CD8-positive, alpha-beta T cell (primary cell): ENCODE measurements at places on chromosomes 5 and 9.

DNA sequence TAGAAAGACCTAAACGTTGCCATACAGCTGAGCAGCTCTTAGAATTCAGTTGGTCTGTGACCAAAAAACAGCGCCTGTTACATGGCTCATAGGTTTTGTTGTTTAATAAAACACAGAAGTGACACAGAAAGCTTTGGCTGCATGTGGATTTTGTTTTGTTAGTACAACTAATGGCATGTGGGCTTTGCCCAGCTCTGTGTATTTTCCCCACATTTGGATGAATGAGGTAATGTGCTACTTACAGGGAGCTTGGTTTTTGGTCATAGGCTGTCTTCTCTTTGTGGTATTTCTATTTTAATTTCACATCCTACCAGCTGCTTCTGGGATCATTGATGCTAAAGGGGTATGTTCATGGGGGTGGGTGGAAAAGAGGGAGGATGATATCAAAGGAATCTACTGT is 37.0 kb upstream of the POU4F3 start:
- DNase-seq = no peak

GRCh38 chr9:92253656-92254055 is 39.8 kb downstream of the IARS1 start:
- DNase-seq = no peak

DNA sequence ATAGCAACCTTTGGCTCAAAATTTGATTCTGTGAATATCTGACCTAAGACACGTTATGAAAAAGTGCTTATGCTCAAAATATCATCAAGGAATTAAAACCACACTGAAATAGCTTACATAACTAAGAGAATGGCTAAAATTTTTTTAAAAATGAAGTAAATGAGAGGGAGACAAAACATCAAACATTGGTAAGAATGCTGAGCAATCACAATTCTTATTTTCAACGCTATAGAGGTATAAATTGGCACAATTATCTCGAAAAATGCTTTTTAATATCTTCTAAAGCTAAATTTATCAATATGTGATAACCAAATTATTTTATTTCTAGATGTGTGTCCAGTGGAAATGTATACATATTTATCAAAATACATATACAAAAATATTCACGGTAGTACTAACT is 381.3 kb downstream of the ANXA1 start:
- no peak for DNase-seq

- DNase-seq = no peak
Observed at GRCh38 chr9:18371621-18372020, 102.3 kb upstream of the ADAMTSL1 start.

- DNase-seq = no peak
Observed at GRCh38 chr9:137162505-137163364, 7.1 kb downstream of the LRRC26 start.

DNA sequence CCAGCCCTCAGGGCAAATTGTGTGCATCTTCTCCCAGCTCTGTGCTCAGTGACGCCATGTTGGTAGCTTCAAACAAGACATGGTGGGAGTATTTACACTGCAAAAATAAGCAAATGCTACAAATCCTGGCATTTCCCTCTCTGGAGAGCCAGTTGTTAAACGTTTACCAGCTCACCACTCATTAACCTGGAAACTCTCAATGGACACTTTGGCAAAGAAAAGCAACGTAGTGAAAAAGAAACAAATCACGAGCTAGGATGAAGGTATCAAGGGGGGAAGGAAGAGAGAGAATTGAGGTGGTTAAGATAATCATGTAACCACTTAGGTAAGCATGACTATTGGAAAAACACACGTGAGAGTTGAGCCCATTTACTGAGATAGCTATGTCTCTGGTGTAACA is 72.5 kb downstream of the MRPS30 start:
- no peak for DNase-seq

GRCh38 chr9:121576281-121577075 is 75.0 kb upstream of the DAB2IP start:
- DNase-seq = no peak

GRCh38 chr9:14593406-14593805 is 99.8 kb downstream of the ZDHHC21 start:
- DNase-seq = no peak

DNA sequence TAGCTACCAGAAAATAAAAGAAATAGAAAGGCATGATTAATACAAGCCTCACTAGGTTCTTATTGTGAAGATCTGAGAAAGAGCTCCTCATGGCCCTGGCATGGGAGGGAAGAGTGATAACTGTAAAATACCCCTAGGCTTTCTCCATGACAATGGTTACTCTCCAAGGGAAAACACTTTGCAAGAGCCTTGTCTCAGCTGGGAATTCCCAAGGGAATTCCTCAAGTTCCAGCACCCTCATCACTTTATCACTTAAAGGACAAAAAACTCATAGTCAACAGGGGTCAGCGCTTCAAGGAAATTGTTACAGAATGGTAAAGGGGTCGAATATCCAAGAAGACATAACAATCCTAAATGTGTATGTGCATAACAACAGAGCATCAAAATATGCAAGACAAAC is 21.2 kb downstream of the SYK start:
- DNase-seq = no peak

DNA sequence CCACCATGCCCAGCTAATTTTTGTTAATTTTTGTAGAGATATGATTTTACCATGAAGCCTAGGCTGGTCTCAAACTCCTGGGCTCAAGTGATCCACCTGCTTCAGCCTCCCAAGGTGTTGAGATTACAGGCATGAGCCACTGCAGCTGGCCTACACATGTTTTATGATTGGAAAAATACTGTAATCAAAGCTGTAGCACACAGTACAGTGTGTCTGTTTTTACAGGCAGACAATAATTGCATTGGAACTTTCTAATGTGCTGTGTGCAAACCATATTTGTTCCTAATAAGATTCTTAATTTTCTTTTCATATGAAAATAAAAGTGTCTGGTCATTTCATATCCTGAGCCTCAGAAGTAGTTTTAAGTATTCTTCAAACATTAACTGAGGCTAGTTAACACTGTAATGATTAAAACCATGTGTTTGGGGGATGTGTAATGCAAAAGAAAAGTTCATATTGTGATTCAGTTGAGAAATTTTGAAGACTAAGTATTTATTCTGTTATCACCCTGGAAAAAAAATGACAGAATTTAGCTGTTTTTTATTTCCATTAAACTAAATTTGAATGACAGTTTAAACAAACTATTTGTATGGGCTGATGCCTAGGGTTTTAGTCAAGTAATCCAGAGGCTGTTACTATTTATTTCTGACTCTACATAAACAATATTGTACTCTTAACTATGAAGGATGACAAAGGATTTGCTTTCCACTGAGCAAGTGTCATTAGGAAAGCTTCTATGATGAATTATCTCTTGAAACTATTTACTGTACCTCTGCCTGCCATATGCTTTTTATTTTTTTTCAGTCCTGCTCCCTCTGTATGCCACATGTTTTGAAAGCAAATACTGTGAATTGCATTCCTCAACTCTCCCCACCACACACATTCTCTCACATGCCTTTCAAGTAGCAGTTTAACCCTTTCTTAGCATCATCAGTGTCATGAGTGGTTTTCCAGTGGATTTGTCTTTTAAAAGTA is 111.5 kb downstream of the MTREX start:
- DNase-seq = no peak

DNA sequence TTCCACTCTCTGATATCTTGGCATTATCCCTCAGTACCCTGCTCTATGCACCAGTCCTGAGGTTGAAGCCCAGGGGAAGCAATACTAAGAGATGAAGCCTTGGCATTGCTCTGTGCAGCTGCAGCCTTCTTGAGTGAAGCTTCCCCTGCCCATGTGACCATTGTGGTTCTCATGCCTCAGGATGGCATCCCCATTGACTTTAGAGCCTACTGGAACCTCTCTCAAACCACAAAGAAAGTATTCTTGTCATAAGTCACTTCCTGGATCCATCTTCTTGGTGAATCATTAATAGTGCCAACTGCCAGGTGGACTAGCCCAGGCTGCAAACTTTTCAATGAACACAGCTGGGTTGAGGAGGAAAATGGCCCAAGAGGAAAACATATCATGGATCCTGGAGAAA is 283.9 kb upstream of the RFX3 start:
- no peak for DNase-seq

DNA sequence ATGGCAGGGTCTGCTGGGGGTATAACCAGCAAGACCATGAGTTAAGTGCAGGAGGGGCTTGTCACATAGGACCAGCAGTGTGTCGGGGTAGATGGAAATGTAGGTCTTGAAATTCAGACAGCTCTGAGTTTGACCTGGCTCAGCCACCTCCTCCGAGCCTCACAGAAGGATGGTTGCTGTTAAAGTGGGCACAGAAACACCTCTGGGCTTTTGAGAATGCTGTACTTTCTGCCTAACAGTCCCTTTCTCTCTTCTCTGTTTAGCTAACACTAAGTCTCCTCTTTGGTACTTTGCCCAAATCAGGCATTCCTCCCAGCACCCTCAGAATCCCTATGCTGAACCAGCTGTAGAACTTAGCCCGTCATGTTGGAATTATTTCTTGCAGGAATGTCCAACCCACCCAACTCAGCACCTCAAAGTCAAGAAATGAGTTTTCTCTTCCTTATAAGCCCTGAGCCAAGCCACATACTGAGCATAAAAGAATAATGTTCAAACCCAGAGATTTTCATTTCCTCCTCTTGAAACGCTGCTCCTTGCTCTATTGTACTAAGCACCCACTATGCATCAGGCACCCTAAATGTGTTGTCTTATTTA is 41.7 kb upstream of the MATR3 start:
- DNase-seq = no peak

- DNase-seq = no peak
Observed at GRCh38 chr5:150649108-150650020, 8.9 kb downstream of the SYNPO start.

DNA sequence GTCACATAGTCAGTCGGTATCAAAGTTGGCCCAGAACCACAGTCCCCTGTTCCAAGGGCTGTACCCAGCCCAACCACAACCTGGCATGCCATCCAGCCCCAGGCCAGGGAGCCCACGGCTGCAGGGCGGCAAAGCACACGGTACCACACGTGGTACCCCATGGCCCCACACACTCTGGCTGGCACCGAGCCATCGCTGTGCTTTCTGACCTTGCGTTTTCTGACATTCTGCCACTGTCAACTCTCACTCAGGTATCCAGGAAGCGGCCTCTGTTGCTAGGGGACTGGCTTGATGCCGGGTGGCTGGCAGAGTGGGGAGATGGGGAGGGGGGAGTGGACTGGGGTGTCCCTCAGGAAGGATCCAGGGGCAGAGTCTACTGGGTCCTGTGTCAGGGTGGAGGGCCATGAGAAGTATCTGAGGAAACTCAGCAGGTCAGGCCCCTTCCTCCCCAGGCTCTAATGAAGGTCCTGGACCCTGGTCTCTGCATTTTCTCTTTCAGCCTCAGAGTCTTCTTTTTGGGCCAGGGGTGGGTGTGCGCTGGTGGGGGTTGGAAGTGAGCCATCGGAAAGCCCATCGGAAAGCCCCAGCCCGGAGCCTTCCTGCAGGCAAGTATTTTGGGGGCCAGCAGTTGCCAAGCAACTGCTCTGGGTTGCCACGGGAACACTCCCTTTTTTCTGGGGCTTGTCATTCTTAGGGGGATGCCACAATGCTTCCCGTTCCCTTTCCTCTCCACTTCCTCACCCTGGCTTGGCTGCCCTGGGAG is 21.0 kb upstream of the RALGDS start:
- DNase-seq = peak; percentile 95

GRCh38 chr5:151660616-151661495 is 25.9 kb downstream of the SPARC start:
- DNase-seq = no peak
